ENCODE measurements at places on chromosomes 5 and 9. TPM values are rescaled to one million over a fixed set of nuclear protein-coding genes. Genes with fewer than 3 reads are reported as not detected.
A peak's percentile ranks its signal among the peaks of the same experiment; 100 is the strongest.

- DNase-seq, result no peak
Measured at GRCh38 chr5:164326219-164326618, 820.8 kb downstream of the MAT2B start.

- DNase-seq, result no peak
Measured at GRCh38 chr9:130996676-130997394, 12.1 kb upstream of the LAMC3 start.

EIF4EBP3 gene
- not detected for total RNA-seq

- DNase-seq, result no peak
Measured at GRCh38 chr5:122402955-122403685, 91.1 kb downstream of the SNCAIP start.

KCNV2 gene
- total RNA-seq, result 1.4 TPM

DNA sequence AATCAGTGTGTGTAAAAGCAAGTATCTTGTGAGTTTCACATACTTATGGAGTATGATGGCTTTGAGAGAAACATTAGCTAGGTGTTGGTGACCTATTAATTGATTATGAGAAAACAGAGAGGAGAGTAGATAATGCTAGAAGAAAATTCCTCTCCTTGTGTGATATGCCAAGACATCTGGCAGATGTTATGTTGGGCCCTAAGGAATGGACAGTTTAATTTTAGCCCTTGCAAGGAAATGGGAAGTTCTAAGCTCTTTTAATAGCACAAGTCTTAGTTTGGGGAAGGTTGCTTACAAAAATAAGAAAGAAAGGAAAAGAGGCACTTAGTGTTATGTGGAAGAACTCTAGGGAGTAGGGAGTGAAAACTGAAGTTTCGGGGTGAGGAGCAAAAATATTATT is 5.1 kb downstream of the ZNF462 start:
- DNase-seq, result peak; percentile 30

DNA sequence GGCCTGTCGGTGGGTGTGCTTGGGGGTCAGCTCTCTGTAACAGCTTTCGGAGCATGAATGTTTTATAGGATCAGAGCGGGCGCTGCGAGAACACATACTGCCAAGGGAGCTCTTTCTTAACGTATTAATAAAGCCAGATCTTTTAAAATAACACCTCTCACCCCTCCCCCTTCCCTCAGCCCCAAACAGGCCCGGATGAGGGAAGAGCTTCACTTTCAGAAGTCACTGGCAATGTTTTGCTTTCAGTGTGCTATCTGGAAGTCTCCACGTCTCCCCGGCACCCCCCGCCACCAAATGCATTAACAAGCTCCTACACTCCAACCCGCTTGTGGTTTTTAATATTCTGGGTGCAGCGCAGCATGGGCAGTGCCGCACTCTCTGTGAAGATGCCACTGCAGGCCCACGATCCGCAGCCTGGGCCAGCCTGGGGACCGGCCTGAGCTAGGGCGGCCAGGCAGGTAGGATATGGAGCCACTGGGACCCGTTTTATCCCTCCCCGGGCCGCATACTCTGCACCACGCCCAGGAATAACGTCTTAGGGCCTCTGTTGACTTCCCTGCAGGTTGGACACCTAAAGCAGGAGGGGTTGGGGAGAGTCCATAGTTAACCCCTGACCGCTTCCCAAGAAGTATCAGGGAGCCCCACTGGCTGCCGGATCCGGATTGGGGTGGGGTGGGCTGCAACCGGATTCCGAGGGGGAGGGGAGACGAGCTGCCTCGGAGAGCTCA is 12.6 kb downstream of the NR2F1 start:
- DNase-seq, result no peak

- DNase-seq, result no peak
Measured at GRCh38 chr5:57313716-57314115, 139.9 kb downstream of the GPBP1 start.

- peak; percentile 35 for DNase-seq
Measured at GRCh38 chr9:4796988-4797853, 4.5 kb downstream of the RCL1 start.

DNA sequence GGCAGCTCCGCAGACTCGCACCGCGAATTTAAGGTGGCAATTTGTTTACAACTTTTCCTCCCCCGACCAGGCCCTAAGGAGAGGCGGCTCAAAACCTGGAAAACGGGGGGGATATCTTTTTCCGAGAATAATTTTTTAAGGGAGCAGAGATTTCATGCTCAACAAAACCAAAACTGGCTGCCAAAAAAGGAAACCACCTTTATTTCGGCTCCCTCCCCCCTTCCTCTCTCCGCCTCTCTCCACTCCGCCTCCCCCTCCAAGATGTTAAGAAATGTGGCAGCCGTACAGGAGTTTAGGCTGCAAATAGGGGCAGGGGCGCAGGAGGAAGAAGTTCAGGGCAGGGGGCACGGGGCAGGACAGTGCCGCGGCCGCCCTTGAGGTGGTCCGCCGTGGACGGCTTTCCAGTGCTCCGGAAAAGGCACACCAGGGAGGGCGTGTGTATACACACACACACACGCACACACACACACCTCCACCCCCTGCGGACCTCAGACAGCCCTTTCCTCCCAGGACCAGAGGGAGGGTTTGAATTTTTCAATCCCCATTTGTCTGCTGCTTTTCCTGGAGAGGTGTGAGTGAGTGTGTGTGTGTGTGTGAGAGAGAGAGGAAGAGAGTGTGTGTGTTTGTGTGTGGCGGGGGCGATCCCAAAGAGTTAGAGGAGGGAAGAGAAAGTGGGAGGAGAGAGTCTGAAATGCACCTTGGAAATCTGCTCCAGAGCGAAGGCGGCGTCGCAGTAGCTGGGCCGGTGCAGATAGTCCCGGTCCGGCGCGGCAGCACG is 9.1 kb downstream of the PTCH1 start:
- DNase-seq, result peak; percentile 89

DNA sequence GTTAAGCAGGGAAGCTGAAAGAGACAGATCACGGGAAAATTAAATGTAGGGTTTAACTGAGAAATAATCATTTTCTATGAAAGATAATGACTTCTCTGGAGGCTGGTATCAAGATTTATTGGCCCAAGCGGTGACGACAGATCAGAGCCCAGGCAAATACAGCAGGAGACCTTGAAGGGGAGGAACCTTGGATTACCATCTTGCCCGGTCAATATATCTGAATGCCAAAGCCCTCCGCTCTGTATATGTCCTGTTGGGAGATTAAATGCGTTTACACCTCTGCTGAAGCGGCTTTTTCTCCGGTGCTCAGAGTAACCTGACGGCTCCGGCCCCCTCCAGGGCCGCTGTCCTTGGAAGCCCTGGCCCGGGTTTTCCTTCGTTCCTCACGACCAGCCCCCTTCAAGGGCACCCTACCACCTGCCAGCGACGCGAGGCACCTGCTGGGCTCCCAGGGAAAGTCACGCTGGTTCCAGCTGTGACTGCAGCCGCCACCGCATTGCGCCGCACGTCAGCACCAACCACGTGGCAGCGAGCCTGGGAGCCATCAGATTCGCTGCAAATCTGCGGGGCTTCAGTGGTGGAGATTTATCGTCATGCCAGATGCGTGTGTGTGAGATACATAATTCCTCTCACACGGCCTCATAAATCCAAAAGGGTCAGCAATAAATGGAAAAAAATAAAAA is 4.4 kb upstream of the QSOX2 start:
- no peak for DNase-seq

DNA sequence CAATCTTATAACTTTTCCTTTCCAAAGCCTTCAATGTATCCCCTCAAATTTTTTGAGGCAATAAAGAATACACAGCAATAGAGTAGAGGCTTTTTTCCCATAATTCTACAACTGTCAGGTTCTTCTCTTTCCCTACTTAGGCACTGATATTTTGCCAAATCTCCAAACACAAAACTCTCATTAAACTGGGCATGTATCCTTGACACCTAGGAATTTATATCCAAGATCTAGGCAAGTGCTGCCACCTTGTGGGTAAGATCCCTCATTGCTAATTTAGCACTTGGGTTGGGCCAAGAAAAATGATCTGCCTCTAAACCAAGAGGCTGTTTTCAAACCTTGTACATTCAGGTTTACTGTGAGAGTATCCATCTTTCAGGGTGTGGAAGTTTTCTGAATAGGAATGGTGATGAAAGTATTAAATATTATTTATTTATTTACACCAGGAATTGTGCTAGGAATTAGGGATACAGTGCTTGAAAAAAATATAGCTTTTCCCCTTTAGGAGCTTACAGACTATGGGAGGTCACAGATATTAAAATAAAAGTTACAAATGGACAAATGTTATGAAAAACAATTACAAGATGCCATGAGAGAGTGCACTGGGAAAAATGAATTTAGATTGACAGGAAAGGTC is 17.6 kb downstream of the TSTD2 start:
- peak; percentile 65 for DNase-seq

DNA sequence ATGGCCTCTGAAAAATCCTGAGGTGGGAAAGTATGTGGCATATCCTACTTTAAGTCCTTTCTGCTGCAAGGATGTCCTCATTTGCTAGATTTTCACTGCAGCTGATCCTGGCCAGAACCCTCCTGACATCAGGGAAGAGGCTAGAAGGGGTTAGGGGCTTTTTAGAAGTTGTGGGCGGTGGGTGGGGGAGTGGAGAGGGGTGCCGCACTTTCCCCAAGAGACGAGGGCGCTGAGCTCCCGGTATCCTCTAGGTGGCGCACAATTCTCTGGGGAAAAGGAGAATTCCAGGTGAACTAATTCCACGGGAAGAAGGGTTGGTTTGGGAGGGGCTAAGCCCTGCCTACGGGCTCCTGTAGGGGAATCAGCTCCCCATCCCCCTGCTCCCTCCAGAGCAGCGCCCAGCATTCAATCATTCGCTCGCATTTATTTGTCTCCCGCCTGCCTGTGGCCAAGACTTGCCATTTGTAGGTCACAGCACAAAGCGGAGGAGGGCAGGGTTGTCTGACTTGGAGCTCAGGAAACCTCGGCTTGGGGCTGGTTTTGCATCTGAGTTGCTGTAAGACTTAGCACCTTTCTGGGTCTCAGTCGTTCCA is 42.9 kb upstream of the HAND1 start:
- peak; percentile 49 for DNase-seq

- no peak for DNase-seq
Measured at GRCh38 chr5:146796911-146797310, 81.6 kb downstream of the PPP2R2B start.

MYOZ3 gene
- 10.4 TPM for total RNA-seq

GRCh38 chr5:180202939-180203573 is 6.0 kb downstream of the RASGEF1C start:
- no peak for DNase-seq

GRCh38 chr5:129382921-129383672 is 77.0 kb upstream of the ADAMTS19 start:
- peak; percentile 43 for DNase-seq

TUSC1 gene
- total RNA-seq, result 20.7 TPM

GRCh38 chr5:109691996-109692395 is 2.3 kb downstream of the MAN2A1 start:
- peak; percentile 58 for DNase-seq

Measured in umbilical cord (tissue), 2 donors.